Spinal cord (tissue), 10 donors: ENCODE measurements at places on chromosomes 5 and 9.

- no peak for DNase-seq
These were observed 55.9 kb downstream of the ADRB2 start for GRCh38 chr5:148882332-148882731.

DNA sequence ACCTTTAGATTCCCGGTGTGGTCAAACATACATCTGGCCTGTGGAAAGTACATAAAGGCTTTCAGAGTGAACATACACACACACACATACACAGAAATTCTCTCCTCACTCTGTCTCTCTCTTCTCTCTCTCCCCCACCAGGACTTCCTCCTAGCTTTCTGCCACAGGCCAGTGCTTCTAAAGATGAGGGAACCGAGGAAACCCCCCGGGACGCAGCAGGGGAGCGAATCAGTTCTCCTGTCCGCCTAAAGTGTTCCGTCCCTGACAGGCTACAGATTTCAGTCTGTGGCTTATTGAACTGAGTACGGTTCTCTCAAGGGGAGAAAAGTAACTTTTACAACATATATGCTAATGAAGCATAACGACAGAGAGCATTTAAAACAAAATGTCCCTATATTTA is 75.8 kb downstream of the MED27 start:
- DNase-seq: no peak

DNA sequence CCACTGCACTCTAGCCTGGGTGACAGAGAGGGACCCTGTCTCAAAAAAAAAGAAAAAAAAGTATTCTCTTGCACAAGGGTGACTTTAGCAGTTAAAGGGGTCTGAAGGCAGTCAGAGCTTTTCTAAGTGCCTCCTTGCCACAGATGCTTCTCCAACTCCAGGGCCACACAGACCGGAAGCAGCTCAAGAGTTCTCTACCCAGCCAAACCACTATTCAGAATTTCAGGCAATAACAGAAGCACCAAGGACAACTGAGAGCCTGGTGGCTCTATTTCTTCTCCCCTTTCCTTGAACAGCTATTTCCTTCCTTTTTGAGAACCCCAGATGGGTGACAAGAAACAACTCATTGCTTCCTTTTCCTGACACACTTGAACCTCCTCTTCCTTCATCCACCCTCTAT is 2.2 kb downstream of the FAM219A start:
- DNase-seq: no peak

DNA sequence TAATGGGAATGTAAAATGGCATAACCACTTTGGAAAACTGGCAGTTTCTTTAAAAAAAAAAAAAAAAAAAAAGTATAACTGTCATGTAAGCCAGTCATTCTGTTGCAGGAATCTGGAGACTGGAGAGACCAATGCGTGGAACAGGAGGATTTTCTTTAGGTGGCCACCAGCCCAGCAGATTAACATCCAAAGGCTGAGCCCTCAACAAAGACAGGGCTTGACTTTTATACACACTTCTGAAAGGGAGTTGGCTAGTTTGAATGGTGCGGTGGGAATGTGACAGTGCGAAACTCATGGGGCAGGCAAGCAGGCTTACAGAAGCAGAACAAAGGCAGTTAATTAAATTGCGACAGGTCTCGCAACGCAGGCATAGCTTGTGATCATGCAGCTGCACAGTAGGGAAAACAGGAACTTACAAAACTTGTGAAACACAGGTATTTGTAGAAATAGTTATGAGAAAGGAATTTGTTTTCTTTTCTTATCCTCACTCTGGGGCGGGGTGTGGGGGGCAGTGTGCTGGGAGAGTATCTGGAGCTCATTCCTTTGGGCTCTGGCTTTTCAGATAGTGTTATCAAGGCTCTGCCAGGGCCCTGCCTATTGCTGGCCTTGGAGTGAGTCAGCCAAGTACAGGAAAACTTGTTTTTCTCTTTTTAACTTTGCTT is 12.0 kb downstream of the UIMC1 start:
- no peak for DNase-seq

DNA sequence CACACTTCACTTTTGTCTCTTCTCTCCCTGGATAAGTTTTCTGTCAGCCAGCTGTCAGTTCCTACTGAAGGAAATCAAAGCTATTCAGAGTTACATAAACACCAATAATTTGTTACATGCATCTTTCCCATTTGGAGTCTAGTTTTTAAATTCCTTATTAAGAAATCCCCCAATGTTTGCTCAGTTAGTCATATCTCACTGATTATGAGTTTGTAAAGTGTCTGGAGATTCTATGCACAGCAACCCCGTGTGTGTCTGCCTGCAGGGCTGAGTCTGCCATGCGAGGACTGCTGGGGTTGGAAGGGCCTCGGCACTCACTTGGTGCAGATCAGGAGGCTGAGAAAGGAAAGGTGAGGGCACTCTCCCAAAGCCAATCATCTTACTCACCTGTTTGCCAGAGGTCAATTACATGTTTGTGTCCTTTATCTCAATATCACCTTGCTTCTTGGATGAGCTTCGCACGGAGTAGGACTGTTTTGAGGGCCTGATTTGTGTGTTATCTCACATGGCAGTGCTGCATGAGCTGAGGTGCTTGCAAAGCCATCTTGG is 3.3 kb downstream of the ANKRD34B start:
- no peak for DNase-seq

- DNase-seq: no peak
These were observed 103.6 kb upstream of the IER5L start for GRCh38 chr9:129281506-129282145.

DNA sequence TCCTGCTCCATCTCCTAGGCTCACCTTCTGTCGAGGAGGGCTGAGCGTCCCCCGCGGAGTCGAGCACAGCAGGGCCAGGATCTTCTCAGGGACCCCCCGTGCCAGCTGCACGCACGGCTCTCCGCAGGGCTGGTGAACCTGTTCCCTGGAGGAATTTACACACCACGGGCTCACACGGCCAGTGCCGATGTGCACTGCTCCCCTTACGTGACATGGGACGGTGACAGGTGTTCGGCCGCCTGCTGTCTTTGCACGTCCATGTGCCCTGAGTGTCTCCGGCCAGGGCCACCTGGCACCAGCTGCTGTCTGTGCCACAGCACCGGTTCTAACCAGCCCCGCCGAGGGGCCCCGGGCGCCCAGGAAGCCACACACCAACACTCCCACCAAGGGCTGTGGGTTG is 8.7 kb upstream of the AGPAT2 start:
- DNase-seq: no peak

DNA sequence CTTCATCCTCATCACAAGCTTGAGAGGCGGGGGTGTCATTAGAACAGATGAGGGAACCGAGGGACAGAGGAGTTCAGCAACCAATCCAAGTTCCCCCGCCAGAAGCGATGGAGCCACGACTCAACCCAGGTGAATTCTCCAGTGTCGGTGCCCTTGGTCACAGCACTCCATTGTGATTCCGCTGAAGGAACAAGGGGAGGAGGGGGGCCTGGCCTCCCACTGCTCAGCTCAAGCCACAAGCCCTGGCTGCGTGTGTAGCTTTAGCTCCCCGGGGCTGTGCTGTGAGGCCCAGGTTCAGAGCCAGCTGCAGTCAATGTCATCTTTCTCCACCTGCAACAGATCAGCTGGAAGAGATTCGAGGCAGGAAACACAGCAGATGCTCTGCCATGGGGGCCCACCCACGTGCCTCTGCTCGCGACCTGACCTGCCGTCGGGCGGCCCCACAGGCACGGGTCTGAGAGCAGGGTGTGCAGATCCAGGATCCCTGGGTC is 72.6 kb downstream of the GTF3C4 start:
- DNase-seq: no peak

DNA sequence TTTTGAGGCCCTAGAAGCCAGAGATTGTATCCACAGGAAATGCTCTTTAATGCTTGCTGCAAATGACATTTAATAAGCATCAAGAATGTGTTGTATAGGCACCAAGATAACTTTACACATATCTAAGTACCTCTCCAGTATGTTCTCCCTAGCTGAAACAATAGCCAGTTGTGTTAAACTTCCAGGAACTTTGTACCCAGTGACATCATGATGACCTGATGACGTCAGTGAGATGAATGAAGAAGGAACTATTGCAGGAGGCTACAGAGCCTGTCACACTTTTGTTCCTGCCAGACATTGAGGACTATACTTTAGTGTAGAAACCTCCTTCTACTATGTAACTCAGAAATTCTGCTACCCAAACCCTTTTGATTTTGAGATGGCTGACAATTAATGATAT is 129.8 kb downstream of the CD180 start:
- no peak for DNase-seq

DNA sequence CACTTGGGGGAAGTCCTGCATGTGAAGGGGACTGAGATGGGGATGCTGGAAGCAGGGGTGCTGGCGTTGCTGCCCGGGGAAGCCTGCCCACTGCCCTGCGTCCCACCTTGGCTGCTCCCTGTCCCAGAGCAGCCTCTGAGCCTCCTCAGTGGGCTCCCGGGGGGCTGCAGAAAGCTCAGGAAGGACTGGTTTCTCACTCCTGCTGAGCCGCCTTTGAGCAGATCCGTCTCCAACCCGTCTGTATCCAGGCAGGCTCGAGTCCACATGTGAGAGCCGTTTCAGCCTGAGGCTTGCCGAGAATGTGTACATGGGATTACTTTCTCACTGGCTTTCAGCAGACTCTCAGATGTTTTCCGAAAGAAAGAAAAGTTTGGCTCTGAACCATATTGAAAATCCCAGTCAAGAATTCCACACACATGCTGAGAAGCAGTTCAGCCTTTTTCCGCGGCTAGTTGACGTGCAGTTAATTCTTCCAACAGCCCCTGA is 95.3 kb upstream of the COL5A1 start:
- no peak for DNase-seq

DNA sequence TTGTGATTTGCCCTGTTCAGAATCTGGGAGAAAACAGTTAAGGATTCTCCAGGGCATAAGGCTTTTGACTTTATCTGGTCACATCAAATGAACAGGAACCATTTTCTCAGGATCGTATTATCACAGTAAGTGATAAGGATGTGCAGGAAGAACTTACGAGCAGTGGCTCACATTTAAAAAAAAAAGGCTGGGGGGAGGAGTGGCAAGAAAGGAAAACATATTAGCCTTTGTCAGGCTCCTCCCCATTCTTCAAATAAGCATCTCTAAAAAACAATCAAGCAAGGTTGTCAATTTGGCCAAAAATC is 234.3 kb upstream of the TMEM161B start:
- DNase-seq: no peak

GRCh38 chr9:34493972-34494535 is 28.7 kb downstream of the ENHO start:
- no peak for DNase-seq

GRCh38 chr9:84317563-84317962 is 23.0 kb downstream of the SLC28A3 start:
- no peak for DNase-seq

GRCh38 chr9:13948037-13948436 is 365.9 kb downstream of the NFIB start:
- no peak for DNase-seq

DNA sequence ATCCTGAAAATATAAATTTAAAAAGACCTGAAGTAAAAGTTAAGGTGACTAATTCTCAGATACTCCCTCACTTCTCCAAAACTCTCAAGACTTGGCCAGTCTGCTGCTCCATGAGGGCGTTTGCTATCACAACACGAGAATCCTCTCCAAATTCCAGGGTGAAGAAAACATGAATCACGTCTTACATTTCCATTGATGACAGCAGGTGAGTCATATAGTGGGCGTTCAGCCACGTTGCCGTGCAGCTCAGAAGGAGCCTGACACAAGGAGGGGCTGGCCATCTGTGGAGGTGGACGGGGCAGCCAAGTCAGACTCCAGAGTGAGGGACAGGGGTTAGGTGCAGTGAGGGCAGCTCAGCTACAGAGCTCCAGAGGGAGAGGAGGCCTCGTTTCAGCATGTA is 555.1 kb upstream of the ADAMTS16 start:
- no peak for DNase-seq

DNA sequence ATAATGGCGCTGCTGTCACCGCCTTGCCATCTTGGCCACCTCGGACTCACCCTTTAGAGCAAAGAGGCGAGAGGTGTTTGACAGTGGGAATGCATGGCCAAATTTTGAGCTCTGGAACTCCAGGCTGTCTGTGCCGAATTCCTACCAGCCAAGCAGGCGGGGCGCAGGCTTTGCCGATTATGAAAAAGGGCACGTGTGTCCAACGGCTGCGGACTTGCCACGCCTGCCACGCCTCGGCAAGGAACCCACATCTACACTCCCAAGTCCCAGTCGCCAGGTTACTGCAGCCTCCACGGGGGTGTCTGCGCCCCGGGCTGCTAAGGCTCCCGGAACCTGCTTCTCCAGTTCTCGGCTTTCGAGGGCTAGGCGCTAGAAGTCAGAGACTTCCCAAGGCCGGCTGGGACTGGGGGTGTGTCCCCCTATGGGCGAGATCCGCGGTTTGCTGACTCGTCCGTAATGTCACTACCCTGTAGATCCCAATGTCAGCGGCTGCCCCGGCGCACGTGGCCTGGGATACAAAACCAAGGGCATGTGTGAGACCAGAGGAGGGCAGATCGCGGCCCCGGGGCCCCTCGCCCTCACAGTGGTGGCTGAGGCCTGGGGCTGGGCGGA is 2.8 kb downstream of the NPR3 start:
- no peak for DNase-seq

GRCh38 chr9:116541402-116541801 is 145.7 kb upstream of the TRIM32 start:
- no peak for DNase-seq

DNA sequence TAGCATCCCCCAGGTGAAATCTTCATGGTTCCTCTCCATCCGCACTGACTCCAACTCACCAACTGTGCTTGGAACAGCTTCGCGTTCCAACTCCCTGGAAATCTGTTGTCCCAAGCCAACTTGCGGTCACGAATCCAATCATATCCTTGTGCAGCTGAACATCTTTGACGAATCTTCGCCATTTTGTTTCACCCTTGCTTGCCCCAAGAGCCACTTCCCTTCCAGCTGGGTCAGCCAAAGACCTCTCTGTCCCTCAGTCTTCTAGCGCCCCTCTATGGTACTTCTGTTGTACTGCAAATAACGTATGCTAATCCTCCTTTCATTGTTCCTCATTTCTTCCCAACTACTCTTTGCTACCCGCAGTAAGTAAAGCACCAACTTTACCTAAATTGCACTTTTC is 61.0 kb upstream of the TARS1 start:
- DNase-seq: no peak

DNA sequence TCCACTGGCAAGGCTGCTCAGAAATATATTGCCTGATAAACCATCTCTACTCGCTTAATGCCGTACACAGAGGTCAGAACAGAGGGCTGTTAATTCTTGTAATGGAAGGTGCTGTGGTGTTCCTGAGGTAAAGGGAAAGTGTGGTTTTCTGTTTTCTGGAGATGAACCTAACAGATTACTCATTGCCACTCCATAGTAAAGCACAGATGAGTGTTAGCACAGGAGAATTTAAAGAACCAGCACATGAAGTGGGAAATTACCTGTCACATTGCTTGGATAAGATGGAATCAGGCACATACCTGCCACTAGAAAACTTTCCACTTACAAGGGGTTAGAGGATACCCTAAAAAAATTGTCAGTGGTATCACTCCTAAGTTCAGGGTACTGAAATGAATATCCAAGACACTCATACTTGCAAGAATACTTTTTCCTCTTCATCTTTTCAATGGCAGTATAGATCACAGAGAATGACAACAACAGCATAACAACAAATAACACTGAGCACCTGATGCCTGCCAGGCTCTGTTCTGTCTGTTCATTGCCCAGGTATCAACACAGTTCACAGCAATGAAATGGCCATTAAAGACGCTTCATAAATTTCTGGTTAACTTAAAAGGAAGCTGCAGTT is 152.9 kb upstream of the GNA14 start:
- DNase-seq: no peak

- no peak for DNase-seq
These were observed 54.4 kb upstream of the AFAP1L1 start for GRCh38 chr5:149217096-149217802.

GRCh38 chr5:157925786-157926671 is 67.1 kb upstream of the CLINT1 start:
- no peak for DNase-seq

GRCh38 chr9:93899609-93900435 is 55.3 kb downstream of the BARX1 start:
- no peak for DNase-seq
